ENCODE measurements at places on chromosomes 6 and 20.

DNA sequence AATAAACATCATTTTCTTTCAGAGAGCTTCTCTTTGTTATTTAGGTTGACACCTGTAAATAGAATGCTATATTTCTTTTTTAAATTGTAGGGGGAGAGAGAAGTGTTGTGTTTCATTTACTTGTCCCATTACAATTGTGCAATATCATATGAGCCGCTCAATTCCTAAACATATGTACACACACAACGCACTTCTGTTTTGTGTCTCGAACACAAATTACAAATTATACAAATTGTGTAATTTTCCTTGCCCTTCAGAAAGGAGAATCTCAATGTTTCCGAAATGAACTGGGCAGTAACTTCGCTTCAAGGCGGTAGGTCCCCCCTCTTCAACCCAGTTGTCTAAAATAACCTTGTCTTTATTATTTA lies 2.6 kb upstream of the ABT1 start:
- DNase-seq: no peak

DNA sequence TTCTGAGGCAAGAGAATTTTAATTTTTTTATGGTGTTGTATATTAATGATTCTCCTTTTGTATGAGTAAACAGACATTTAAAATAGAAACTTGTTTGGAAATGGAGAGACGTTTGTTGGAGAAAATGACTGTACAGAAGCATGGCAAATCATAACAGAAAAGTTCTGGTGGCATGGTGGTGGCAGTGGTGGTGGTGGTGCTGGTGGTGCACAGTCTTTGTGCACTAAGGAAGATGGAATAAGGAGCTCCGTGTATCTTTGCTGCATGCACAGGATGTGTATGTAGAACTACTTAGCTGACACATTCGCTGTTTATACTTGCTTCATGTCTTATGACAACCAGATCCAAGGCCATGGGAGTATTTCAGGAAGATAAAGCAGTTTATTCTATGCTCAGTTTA lies 294.9 kb downstream of the UTRN start:
- DNase-seq: no peak

DNA sequence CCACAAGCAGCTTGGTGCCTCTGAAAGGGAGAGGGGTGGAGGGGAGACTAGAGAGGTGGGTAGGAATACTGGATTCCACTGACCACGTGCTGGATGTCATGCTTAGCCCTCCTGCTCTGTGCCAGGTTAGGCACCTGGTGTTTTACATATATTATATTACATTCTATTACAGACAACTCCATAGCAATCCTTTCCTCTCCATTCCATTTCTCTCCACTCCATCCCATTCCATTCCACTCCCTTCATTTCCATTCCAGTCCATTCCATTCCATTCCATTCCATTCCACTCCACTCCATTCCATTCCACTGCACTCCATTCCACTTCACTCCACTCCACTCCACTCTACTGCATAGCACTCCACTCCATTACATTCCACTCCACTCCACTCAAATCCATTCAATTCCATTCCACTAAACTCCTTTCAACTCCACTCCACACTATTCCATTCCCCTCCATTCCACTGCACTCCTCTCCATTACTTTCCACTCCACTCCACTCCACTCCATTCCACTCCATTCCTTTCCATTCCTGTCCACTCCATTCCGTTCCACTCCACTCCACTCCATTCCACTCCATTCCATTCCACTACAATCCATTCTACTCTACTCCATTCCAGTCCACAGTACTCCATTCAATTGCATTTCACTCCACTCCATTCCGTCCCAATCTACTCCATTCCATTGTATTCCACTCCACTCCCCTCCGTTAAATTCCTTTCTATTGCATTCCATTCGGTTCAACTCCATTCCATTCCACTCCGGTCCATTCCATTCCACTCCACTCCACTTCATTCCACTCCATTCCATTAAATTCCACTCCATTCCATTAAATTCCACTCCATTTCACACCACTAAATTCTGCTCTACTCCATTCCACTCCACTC lies 27.2 kb upstream of the DEFB125 start:
- no peak for DNase-seq

DNA sequence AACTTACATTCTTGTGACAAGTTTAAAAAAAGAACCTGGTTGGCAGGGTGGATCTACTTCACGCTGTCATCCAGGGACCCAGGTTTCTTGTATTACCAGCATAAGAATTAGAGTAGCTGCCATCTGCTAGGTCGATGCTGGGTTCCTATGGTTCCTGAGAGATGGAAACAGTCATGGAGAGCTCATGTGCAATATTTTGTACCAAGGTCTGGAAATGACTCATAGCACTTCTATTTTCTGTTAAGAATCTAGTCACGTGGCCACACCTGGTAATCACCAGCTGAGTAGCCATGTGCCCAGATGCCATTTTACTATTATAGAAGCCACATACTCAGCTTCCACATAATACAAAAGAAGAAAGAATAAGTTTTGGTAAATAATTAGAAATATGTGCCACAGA lies 171.3 kb downstream of the CD83 start:
- DNase-seq: no peak

DNA sequence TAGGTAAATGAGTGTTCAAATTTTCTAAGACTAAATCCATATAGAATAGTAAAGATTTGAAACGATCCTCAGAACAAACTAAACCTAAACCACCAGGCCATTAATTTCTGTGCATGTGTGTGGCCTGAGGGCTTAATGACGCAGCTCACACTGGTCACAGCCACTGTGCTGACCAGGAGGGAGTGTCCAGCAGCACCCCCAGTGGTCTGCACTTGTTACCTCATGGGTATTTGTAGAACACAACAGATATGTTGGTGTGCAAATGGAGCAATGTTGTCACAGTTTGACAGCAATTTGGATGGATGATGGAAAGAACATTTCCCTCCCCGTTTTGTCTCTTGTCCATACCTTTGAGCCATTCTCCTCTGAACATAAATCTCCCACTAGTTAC lies 122.4 kb upstream of the EXOC2 start:
- no peak for DNase-seq

DNA sequence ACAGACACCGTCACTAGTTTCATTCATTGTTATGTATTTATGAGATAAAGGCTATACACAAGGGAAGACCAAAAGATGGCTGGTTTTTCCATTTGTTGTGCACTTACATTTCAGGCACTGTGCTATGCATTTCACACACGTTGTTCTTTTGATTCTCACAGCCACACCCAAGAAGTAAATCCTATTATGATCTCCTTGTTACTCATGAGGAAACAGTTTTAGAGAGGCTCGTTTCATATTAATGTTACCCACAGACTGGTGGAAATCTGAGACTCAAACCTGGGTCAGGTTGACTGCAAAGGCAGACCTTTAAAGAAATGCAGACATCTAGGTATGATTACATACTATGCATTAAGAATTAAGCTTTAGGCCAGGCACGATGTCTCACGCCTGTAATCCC lies 34.9 kb downstream of the SHLD1 start:
- no peak for DNase-seq

DNA sequence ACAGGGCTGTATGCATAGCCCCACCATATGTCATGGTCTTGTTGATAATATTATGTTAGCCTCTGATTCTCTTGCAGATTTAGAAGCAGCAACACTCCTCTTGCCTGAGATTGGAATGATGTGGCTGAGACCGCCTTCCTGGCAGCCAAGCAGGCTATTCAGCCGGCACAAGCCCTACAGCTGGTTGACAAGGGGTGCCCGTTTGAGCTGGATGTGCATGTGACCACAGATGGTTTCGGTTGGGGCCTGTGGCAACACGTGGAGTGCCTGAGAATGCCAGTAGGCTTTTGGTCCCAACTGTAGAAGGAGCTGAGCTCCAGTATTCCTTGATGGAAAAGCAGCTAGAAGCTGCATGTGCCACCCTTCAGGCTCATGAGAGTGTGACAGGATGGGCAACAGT lies 303.6 kb upstream of the POU3F2 start:
- no peak for DNase-seq

DNA sequence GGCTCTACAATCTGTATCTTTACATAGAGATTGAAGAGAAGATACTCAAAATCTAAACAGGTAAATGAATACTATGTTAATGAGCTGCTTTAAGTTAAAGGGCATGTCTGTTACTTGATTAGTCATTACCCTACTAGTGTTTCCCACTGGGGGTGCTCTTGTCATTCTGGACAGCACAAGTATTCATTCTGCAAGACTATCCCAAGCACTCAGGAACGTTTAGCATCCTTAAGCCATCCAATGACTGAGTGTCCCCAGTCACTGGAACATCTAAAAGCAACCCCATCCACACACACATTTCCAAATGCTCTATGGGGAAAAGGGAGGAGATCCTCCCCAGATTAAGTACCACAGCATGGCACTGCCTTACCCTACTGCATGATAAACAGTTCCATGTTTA lies 25.7 kb downstream of the EZR start:
- no peak for DNase-seq

DNA sequence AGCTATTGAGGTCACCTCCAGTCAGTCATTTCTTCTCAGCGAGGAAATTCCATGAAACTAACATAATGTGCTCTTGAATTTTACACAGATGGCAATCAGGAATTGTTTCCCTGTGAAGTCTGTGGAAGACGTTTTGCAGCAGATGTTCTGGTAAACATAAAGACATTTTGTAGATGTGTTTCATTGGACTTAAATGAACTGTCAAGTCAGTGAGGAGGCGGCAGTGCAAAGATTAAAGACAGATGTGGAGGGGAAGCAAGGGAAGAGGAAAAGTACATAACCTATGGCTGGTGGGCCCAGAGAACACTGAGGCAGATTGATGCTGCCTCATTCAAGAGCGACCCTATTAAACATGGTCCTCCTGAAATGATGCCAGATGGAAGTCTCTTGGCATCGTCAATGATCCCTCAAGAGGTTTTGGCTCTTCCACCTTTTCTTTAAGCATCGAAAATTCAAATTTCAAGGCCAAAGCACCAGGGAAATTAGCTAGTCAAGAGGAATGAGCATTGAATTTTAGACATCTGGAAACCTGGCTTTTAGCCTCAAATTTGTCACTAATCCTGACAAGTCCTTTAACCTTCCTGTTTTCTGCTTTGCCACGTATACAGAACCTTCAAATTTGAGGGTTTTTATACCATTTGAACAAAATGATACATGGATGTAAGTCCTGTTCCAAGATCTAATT lies 20.1 kb downstream of the ZC2HC1B start:
- DNase-seq: no peak

- no peak for DNase-seq
Observed at GRCh38 chr6:105688573-105688972, 285.7 kb upstream of the PREP start.

GRCh38 chr6:1611572-1612298 lies 2.0 kb downstream of the FOXC1 start:
- no peak for DNase-seq

DNA sequence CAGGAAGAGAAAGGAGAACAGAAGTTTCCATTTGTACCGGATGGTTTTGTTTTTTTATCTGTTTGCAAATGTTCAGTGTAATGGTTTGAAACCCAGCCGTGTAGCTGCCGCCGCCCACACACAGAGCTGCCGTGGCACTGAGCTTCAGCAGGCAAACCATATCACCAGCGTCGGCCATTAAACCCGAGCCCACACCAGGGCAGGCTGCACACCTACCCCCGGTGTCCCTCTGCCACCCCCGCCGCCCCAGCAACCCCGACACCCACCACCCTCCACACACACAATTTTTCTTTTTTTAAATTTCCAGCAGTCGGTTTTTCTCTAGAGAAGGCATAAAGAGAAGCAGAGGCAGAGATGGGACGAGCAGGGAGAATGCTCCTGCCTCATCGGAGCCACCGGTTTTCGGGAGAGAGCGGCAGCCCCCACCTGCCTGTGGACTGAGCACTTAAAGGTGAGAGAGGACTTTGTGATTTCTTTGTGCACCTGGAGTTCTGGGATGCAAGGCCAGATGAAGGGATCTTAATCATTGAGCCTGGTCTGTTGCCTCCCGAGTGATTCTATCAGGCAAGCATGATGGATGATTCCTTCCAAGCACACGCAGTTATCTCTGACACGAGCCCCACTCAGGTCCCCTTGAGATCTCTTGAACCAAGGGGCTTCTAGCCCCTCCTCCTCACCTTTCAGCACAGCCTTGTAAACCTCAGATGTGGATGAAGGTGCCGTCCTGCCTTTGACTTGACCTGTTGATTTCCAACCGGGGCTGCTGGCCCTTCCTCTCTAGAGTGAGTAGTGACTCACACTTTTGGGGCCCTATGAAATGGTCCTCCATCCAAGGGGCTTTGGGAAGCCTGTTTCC lies 17.5 kb upstream of the ZNF831 start:
- no peak for DNase-seq

DNA sequence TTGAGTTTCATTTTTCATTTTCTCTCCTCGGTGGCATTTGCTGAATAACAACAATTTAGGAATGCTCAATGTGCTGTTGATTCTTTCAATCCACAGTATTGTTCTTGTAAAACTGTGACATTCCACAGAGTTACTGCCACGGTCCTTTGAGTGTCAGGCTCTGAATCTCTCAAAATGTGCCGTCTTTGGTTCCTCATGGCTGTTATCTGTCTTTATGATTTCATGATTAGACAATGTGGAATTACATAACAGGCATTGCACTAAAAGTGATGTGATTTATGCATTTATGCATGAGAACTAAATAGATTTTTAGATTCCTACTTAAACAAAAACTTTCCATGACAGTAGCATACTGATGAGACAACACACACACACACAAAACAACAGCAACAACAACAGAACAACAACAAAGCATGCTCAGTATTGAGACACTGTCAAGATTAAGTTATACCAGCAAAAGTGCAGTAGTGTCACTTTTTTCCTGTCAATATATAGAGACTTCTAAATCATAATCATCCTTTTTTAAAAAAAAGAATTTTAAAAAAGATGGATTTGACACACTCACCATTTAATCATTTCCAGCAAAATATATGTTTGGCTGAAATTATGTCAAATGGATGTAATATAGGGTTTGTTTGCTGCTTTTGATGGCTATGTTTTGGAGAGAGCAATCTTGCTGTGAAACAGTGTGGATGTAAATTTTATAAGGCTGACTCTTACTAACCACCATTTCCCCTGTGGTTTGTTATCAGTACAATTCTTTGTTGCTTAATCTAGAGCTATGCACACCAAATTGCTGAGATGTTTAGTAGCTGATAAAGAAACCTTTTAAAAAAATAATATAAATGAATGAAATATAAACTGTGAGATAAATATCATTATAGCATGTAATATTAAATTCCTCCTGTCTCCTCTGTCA lies 88.1 kb downstream of the SNAP25 start:
- DNase-seq: no peak

- DNase-seq: no peak
Observed at GRCh38 chr6:18166312-18167036, 11.3 kb downstream of the KDM1B start.

- no peak for DNase-seq
Observed at GRCh38 chr6:79543411-79543810, 6.2 kb upstream of the LCA5 start.

DNA sequence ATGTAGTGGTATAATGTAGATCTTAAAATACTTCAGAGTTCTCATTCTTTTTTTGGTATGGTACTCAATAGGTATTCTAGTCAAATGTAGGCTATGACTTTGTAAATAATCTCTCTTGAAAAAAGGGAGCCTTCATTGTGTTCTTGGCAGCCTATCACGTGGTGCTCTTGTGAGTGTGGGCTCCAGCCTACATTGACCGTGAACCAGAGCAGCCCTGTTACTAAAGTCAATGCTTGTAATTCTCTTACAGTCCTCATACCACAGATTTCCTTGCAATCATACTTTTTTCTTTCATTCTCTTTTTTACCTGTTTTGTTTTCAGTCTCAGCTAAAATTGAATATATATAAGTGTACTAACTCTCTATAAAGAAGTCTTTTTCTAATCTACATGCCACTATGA lies 31.1 kb downstream of the ARID1B start:
- no peak for DNase-seq
